ENCODE measurements at places on chromosomes 1 and 21.

GRCh38 chr1:117556341-117556740 lies 49.5 kb upstream of the TENT5C start:
- no peak for DNase-seq

DNA sequence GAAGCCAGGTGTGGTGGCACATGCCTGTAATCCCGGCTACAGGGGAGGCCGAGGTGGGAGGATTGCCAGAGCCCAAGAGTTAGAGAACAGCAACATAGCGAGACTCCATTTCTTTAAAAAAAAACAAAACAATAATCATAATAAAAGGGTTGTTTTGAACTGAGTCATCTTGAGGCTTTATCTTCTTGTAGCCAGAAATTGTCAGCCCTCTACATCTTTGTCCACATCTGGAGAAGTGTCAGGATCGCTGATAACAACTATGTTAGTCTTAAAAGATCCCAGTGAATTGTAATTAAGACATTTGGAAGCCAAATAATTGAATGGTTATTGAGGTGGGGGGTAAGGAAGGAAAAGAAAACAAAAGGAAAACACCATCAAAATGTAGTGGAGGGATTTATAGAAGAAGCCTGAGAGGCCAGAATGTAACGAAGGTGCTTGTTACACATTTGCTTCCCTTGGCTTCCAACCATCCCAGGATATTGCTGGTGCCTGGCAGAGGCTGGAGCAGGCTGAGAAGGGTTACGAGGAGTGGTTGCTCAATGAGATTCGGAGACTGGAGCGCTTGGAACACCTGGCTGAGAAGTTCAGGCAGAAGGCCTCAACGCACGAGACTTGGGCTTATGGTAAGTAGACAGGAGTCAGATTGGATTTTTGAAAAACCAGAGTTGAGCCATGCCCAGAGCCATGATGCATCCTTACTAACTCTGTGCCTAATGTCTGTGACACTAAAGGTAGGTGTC lies 52.5 kb upstream of the MTR start:
- DNase-seq: no peak

GRCh38 chr1:22665752-22666151 lies 12.7 kb downstream of the C1QB start:
- peak; percentile 12 for DNase-seq

DNA sequence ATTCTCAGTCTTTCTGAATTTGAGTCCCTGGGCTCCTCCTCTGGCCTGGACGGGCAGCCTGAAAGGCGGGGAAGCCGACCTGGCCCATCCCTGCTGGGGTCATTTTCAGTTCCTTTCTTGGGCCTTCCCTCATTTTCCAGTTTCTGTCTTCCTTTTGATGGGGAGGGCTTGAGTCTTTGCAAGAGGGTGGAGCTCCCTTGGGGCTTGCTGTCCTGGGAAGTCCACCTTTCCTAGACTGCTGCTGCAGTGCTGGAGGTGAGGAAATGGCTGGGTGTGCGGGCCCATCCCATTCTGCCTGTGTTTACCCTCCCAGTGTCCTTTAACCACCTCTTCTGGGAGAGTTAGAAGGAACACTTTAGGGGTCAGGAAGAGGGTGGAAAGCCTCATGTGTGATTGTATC lies 40.4 kb upstream of the SYNC start:
- no peak for DNase-seq

- DNase-seq: no peak
Observed at GRCh38 chr1:230216896-230217295, 149.9 kb downstream of the GALNT2 start.

DNA sequence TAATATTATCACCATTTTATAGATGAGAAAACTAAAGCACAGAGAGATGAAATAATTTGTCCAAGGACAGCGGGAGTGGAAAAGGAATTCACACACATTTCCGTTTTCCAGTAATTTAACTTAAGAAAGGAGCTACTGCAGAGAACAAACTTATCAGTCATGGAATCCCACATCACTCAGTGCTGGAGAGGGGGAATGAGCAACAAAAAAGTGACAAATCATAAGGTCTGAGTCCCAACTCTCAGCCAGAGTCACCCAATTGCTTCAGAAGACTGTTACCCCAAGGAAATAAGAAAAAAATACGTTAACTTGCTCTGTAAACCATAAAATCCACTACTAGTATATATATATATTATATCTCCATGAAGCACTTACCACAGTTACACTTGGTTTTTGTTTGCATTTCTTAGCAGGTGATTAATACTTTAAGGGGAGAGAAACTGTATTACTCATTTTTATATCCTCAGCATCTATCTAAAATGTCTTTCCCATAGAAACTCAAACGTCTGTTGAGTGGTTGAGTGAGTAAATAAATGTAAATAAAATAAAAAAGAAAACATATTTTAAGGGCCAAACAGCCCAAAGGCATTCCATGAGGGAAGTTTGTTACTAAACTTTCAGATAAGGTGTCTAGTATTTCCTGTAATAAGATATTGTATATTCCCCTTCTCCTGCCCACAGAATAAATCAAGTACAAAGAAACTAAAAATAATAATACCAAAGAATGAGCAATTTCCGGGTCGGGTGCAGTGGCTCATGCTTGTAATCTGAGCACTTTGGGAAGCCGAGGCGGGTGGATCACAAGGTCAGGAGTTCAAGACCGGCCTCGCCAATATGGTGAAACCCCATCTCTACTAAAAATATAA lies 76.8 kb downstream of the SLC45A1 start:
- DNase-seq: no peak

GRCh38 chr1:175520186-175520585 lies 223.2 kb downstream of the TNR start:
- no peak for DNase-seq
